ENCODE measurements at places on chromosomes 12 and 14. TPM values are rescaled to one million over a fixed set of nuclear protein-coding genes. Genes with fewer than 3 reads are reported as not detected.

DNA sequence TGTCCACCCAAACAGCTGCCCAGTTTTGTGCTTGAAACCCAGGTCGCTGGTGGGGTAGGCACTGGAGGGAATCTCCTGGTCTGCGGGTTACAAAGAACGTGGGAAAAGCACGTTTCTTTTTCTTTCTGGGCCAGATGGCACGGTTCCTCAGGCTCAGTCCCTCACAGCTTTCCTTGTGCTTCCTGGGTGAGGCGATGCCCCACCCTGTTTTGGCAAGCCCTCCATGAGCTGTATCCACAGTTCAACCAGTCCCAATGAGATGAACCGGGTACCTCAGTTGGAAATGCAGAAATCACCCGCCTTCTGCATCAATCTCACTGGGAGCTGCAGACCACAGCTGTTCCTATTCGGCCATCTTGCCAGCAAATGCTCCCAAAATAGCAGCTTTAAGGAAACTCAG is 51.4 kb upstream of the TMTC2 start:
- H3K36me3 ChIP-seq = no peaks in the 10 kb centered on the region
- H3K27ac ChIP-seq = no peak overlapping the region
- no peaks in the 10 kb centered on the region for H3K4me1 ChIP-seq
- DNase-seq = no peak
- no peaks in the 10 kb centered on the region for H3K27me3 ChIP-seq

- H3K27ac ChIP-seq = no peak overlapping the region
- no peaks in the 10 kb centered on the region for H3K27me3 ChIP-seq
- no peak overlapping the region for H3K4me3 ChIP-seq
- no peaks in the 10 kb centered on the region for H3K36me3 ChIP-seq
- H3K4me1 ChIP-seq = no peaks in the 10 kb centered on the region
- DNase-seq = no peak
These were observed 25.0 kb upstream of the GALNT9 start for GRCh38 chr12:132354211-132354981.

DNA sequence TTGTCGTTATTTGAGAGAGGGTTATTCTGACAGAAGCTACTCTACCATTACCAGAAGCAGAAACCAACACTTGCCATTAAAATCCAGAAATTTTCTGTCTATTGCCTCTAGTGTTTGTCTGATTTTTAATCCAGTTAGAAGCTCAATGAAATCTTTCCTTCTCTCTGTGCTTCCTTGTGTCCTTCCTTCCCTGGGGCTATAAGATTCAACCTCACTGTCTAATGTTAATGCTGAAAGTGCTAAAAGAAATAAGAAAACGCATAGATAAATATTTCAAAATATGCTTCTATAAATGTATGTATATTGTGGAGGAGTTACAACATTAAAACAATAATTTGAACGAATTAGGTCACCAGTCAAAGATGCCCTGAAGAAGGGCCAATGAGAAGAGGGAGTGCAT is 120.8 kb downstream of the SEC23A start:
- H3K4me1 ChIP-seq = no peaks in the 10 kb centered on the region
- peaks cover 27% of the 10 kb centered on the region for H3K27me3 ChIP-seq
- H3K27ac ChIP-seq = no peak overlapping the region

DNA sequence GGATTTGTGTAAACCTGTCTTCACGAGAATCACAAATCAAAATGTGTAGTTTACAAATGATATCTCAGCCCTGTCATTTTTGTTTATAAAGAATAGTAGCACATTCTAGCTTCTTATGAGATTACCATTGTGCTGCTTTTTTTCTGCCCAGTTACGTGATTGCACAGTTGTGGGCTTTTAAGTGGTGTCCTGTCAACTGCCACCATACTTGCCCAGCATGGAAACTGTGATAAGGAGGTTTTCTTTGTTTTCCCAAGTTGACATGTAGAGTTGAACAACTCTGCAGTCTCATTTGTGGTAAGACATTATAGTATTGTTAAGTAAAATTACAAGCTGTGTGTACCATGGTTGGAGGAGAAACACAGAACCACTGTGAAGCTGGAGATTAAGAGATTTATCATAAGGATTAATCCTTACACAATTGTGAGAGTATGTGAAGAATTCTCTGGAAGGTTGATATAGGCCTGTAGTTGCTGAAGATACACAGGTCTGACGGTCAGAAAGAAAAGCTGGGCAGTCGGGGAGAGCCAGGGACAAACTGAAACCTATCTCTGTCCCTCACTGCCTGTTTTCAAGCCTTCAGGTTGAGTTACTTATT is 12.2 kb downstream of the CHURC1 start:
- H3K27ac ChIP-seq = peak overlapping the region; percentile 92
- H3K4me3 ChIP-seq = peak overlapping the region; percentile 43
- peaks cover 1% of the 10 kb centered on the region for H3K36me3 ChIP-seq
- no peak for DNase-seq
- H3K27me3 ChIP-seq = no peaks in the 10 kb centered on the region

- no peak overlapping the region for H3K27ac ChIP-seq
- no peak overlapping the region for H3K4me3 ChIP-seq
- H3K36me3 ChIP-seq = no peaks in the 10 kb centered on the region
- peak; percentile 12 for DNase-seq
These were observed 6.0 kb downstream of the CLMN start for GRCh38 chr14:95313707-95314106.

DNA sequence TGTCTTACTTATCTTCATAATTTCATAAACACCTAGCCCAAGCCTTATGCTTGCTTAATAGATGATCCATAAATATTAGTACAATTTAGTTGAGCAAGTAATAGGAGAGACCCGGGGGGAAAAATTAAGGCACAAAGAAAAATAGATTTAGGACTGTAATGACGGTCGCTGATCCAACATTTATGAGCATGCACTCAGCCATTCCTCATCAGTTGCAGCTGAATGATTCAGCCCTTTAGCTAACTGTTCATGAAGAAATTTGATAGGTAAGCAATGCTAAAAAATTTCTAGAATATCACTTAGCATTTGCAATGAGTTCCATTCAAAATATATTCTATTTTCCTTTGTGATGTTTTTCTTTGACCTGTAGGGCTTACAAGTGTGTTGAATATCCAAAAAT is 163.2 kb downstream of the PTPRO start:
- no peaks in the 10 kb centered on the region for H3K36me3 ChIP-seq
- H3K27ac ChIP-seq = no peak overlapping the region
- no peak overlapping the region for H3K4me3 ChIP-seq
- peaks cover 18% of the 10 kb centered on the region for H3K27me3 ChIP-seq
- DNase-seq = no peak

- peak; percentile 37 for DNase-seq
- H3K36me3 ChIP-seq = no peaks in the 10 kb centered on the region
- no peaks in the 10 kb centered on the region for H3K27me3 ChIP-seq
- H3K4me1 ChIP-seq = peaks cover 27% of the 10 kb centered on the region
- peak overlapping the region; percentile 83 for H3K27ac ChIP-seq
These were observed 44.0 kb downstream of the RBMS2 start for GRCh38 chr12:56565510-56566101.

DNA sequence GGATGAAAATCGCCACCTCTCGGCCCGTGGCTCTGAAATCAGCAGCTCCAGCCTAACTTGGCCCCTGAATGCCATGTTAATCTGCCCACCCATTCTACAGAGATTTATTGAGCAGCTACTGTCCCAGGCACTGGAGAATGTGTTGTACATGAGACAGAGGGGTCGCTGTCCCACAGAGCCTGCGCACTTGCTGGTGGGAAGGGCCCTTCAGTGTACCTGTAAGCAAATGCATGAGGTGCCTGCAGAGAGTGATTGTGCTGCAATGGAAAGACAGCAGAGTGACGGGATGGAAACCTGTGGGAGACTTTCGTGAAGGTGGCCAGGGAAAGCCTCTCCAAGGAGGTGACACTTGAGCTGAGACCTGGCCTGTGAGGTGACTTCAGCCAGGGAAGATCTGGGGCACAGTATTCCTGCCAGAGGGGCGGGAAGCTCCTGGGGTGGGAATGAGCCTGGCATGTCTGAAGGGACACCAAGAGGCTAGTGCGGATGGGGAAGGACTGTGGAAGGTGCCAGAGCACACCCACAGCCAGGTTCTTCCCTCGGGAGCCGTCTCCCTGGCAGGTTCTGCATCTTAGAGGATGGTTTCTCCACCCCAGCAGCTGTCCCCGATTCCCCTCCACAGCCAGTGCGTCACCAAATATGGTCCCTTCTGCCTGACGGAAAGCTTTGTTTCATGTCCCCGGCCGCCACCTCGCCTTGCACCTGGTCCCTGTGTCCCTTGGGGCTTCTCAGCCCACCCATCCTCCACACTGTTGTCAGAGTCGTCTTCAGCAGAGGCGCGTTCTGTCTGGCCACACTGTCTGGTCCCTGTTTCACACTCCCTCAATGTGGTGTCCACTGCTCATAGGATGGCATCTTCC is 8.7 kb downstream of the SMIM41 start:
- H3K4me3 ChIP-seq = no peak overlapping the region
- H3K4me1 ChIP-seq = peaks cover 5% of the 10 kb centered on the region
- no peaks in the 10 kb centered on the region for H3K36me3 ChIP-seq
- no peak for DNase-seq
- H3K27me3 ChIP-seq = peaks cover 41% of the 10 kb centered on the region
- H3K27ac ChIP-seq = no peak overlapping the region

DNA sequence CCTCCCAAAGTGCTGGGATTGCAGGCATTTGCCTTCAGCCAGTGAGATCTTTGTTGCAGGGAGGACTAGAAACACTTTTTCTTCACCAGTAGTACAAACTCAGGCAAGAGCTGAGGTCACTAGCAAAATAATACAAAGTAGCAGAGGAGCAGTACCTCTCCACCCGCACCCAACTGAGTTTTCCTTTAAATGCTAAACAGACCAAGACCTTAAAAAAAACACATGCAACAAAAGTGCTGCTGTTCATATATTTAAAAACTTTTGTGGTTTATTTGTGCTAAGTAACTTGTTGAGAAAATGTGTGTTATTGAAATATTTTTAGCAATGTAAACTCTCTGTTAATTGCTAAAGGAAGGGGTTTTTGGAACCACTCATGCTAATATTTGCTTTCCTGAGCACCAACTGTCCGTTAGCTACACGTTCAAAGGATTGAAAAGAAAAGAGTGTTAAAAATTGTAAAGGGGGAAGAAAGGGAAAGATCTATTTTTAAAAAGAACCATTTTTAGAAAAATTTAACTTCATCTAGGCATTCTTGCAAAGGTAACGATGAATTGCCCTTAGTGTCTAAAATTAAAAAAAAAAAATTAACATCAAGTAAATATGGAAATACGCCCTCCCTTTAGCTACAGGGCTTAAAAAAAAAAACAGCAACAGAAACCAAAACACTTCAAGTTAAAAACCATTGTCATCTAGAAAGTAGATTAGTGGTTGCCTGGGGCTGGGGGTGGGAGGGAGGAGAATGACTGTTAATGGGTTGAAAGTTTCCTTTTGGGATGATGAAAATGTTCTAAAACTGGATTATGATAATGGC is 114.0 kb upstream of the KRAS start:
- peaks cover 17% of the 10 kb centered on the region for H3K4me1 ChIP-seq
- peak overlapping the region; percentile 82 for H3K27ac ChIP-seq
- peak; percentile 22 for DNase-seq
- H3K4me3 ChIP-seq = peak overlapping the region; percentile 71
- no peaks in the 10 kb centered on the region for H3K36me3 ChIP-seq
- peaks cover 22% of the 10 kb centered on the region for H3K27me3 ChIP-seq

DNA sequence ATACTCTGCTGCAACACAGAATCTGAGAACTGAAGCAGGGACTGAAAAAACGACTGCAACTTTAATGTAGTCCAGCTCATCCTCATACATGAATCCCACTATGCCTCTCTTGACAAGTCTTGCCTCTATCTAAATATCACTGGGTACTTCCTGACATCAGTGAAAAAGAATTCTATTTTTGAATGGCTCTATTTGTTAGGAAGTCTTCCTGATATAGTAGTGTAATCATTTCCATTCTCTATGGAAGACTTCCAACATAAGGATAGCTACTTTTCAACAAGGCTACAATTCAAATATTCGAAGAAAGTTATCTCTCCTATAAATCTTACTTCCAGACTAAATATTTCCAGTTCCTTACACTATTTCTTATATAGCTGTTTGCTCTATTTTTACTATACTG is 167.5 kb downstream of the MDGA2 start:
- no peaks in the 10 kb centered on the region for H3K4me1 ChIP-seq
- no peak overlapping the region for H3K27ac ChIP-seq

DNA sequence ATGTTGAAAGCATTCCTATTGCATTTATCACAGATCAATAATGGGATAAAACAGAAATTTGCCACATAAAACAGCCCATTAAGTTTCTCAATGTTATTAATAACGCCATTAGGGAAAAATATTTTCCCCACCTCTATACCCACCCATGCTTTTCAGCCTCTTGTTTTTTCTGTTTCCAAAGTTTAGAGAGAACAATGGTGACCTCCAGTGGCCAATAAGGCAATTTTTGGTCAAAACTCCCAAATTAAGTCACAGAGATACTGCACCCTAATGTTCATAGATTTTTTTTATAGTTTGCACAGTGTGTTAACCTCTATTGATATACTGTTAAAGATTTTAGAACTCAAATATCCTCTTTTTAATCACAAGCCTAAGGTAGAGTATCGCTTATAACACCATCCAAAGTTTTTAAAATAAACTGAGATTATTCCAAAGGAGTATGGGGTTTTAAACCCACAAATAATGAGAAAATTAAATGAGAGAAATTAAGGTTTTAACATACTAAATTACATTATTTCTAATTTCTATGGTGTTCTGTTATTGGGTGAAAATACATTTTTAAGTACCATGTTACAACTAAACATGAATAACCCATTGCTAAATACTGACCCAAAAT is 184.7 kb upstream of the DCN start:
- H3K27me3 ChIP-seq = no peaks in the 10 kb centered on the region
- H3K27ac ChIP-seq = no peak overlapping the region
- no peaks in the 10 kb centered on the region for H3K36me3 ChIP-seq
- DNase-seq = no peak
- no peaks in the 10 kb centered on the region for H3K4me1 ChIP-seq

DNA sequence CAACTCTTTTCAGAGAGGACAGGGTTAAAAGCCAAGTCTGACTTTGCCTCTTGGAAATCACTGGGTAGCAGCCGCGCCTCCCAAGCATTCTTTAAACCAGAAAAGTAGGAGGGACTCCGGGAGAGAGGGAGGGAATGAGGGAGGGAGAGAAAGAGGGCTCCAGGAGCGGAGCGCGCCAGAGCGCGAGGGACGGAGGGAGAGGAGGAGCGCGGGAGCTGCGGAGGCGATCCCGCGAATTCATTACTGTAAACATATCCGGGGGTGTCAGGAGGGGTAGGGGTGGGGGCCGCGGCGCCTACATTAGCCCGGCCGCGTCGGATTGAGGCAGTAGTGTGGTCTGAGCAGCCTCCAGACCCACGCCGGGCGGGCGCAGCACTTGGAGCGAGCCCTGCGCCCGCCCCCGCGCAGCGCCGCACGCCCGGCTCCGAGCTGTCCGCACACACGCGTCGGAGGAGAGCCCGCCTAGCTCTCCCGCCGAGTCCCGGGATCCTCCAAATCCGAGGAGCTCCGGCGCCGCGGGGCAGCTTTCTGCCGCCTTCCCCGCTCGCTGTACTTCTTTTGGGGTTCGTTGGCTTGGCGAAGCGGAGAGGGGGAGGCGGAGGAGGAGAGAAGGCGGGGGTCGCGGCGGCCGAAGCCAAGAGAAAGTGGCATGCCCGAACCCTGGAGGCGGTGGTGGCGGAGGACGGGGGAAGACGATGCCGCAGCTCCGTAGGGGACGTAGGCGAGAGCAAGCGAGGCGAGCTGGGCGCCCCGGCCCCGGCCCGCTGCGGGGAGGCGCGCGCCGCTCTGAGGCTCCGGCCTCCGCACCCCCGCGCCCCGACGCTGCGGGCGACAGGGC is 3.3 kb downstream of the FLRT2 start:
- DNase-seq = no peak
- peaks cover 16% of the 10 kb centered on the region for H3K4me1 ChIP-seq
- H3K36me3 ChIP-seq = peaks cover 2% of the 10 kb centered on the region
- H3K4me3 ChIP-seq = no peak overlapping the region

NTN4 gene
- total RNA-seq = 0.26 TPM

KIF26A gene
- 0.05 TPM for total RNA-seq

GLT8D2 gene
- 0.23 TPM for total RNA-seq

TNFAIP2 gene
- total RNA-seq = 8.8 TPM

SERPINA3 gene
- not detected for total RNA-seq

Data from activated T-cell treated with anti-CD3 and anti-CD28 coated beads, Interleukin-2, amount 50 U/mL, for 72 hours (primary cell).